ENCODE measurements at places on chromosomes 1 and 21. TPM values are rescaled to one million over a fixed set of nuclear protein-coding genes. Genes with fewer than 3 reads are reported as not detected.

The LMX1A gene
- total RNA-seq: 1.7 TPM

The DISP3 gene
- not detected for total RNA-seq

DNA sequence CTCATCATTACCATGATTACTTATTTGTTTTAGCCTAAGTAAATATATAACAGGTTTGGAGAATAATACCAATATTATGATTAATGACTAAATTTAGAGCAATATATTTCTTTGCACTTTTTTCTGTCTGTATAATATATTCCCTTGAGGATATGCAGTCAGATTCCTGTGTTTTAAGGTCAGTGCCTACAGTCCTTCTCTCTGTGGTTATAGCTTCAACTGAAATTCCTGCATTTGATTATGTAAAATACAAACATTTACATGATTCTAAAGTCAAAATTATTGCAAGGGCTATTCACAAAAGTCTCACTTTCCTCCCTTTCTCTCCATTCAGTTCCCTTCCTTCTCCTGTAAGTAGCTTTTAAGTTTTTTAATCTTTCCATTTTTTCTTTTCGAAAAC, 142.9 kb upstream of the COL6A1 start:
- H3K27me3 ChIP-seq: no peaks in the 10 kb centered on the region
- no peak for DNase-seq
- H3K27ac ChIP-seq: no peak overlapping the region
- H3K4me3 ChIP-seq: no peak overlapping the region

DNA sequence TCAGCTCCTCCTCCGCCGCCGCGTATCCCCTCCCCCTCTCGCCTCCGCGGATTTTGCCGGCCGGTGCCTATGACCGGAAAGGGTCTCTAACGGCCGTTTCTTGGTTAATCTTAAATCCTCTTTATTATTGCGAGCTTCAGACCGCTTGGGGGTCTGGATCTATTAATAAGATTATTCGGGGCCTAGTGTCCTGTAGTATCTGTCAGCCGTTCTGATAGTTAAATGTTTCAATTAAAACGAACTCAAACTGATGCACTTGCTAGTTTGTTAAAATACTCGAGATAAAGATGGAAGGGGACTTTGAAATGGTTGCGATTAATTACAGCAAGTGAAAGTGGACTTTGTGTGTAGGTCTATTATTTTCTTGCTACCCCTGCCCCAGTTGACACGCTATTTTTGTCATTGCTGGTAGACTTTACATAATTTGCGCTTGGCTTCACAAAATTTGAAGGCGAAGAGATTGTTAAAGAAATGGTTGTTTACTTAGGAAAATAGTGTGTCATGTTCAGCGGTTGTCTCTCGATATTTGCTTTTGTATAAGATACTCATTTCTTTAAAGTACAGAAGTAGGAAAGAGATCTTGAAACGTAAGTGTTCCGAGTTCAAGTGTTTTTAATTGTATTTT, 779 bp downstream of the SON start:
- peak overlapping the region; percentile 98 for H3K27ac ChIP-seq
- no peak for DNase-seq
- H3K4me1 ChIP-seq: no peaks in the 10 kb centered on the region
- peak overlapping the region; percentile 79 for H3K4me3 ChIP-seq

DNA sequence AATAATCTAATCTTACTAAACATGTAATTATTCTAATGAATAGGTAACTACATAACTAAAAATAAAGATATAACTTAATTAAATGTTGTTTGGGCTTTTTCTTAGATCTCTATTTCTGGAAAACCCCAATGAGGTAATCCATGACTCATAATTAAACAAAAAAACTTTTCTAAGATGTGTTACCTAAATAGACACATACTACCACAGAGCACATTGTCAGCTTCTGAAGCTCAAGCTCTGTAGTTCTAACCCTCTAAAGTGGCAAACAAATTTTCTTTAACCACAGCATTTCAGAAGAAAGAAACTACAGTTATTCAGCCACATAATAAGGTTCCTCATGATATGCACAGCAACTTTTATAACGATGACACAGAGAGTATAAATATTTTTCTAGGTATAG, 4.2 kb downstream of the OR6K3 start:
- no peaks in the 10 kb centered on the region for H3K27me3 ChIP-seq
- no peak overlapping the region for H3K4me3 ChIP-seq

GRCh38 chr21:35368326-35368725, 319.2 kb upstream of the RUNX1 start:
- no peaks in the 10 kb centered on the region for H3K27me3 ChIP-seq
- H3K4me1 ChIP-seq: no peaks in the 10 kb centered on the region
- no peaks in the 10 kb centered on the region for H3K36me3 ChIP-seq
- no peak overlapping the region for H3K27ac ChIP-seq

DNA sequence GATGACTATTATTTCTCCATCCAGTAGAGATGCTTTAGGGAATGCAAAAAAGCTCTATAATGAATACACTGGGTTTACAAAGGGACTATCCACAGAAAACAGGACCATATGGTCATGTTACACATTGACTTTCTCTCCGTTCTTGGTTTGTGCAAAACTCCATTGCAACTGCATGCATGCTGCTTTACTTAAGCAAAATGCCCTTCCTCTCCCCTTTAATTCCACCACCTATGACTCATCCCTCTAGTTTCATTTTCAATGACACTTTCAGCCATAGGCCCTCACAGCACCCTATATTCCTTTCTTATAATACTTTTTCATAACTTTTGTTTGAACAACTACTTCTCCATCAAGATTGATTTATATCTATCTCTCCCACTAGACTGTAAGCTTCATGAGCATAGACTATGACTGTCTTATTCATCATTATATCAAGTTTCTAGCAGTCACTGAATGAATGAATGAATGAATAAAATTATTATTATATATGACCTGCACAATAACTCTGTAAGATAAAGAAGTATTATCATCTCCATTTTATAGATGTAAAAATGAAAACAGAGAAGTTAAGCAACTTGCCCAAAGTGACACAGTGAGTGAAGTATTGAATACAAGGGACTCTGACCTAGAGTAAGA, 248.9 kb downstream of the PLPP3 start:
- H3K4me1 ChIP-seq: no peaks in the 10 kb centered on the region
- H3K27ac ChIP-seq: no peak overlapping the region
- no peak for DNase-seq
- no peaks in the 10 kb centered on the region for H3K36me3 ChIP-seq

DNA sequence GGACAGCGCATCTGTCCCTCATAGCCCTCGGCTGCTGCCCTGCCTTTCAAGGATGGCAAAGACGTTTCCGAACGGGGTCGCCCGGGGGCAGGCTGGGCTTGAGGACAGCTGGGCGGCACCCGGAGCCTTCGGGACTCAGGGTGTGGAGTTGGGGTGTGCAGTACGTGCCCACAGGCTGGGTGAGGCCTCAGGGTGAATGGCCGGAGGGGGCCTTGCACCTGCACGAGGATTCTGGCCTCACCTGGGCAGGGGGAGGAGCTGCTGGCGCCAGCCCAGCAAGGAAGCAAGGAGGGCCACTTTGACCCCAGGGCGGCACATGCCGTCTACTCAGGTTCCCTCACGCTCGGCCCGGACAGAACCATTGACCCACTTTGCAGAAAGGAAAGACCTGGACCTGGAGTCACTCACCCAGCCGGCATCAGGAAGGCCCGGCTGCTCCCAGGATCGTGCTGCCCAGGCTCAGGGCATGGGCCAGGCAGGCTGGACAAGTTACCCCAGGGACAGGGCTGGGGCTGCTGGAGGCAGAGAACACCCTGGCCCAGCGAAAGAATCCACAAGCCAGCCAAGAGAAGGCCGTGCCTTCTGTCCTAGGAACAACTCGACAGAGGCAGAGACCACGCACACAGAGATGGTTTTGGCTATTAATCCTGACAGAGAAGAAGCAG, 65.1 kb upstream of the TTC34 start:
- H3K4me3 ChIP-seq: no peak overlapping the region
- no peak overlapping the region for H3K27ac ChIP-seq
- H3K36me3 ChIP-seq: no peaks in the 10 kb centered on the region

GRCh38 chr1:7427605-7428300, 343.3 kb upstream of the VAMP3 start:
- no peak overlapping the region for H3K27ac ChIP-seq
- DNase-seq: no peak
- H3K27me3 ChIP-seq: no peaks in the 10 kb centered on the region
- no peaks in the 10 kb centered on the region for H3K4me1 ChIP-seq

DNA sequence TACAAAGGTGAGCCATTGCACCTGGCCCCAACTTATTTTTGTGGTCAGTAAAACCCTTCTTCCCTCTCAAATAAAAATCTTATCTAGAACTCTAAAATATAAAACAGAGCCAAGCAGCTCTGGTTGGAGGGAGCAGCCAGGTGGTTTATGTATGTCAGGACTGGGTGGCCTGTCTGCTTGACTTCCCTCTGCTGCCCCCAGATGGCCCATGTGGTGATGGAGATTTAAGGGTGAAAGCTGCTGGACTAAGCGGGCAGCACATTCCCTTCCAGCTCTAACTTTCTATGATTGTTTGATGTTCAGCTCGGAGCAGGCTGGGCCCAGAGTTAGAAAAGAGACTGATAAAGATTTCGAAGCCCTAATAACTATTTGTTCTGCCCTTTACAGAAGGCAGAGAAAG, 11.9 kb upstream of the PAQR6 start:
- H3K27ac ChIP-seq: no peak overlapping the region
- no peak for DNase-seq
- no peaks in the 10 kb centered on the region for H3K27me3 ChIP-seq
- no peaks in the 10 kb centered on the region for H3K4me1 ChIP-seq
- H3K36me3 ChIP-seq: peaks cover 82% of the 10 kb centered on the region
- no peak overlapping the region for H3K4me3 ChIP-seq

- no peaks in the 10 kb centered on the region for H3K4me1 ChIP-seq
- H3K4me3 ChIP-seq: no peak overlapping the region
- no peaks in the 10 kb centered on the region for H3K27me3 ChIP-seq
- peak overlapping the region; percentile 27 for H3K27ac ChIP-seq
- no peak for DNase-seq
These were observed 228.6 kb downstream of the COP1 start for GRCh38 chr1:175978476-175978875.

DNA sequence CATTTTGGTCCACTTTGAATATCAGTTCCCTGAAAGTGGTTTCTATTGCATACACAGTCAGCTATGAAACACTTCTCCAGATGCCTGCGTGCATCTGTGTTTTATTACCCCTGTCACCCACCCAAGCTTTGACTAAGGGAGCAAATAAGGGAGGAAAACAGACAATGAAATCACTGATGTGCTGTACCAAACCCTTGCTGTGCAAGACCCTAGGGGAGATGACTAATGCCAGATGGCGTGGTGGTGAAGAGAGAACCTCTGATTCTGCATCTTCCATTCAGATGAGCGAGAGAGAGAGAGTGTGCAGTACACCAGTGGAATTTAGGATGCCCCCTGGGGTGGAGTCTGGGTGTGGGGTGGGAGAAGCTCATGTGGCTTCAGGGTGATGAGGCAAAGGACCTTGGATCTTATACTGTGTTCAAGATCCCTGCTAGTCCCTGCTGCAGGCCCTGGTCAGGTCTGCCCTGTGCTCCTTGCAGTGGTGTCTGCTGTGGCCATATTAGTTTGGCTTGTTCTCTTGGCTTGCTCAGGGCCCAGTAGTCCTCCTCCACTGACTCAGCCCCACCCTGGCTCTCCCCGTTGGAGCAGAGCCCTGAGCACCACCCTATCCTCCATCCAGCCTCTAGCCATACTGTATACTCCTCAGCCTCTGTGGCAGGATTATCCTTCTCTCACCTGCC, 18.5 kb downstream of the CLCA1 start:
- H3K4me3 ChIP-seq: no peak overlapping the region
- no peaks in the 10 kb centered on the region for H3K27me3 ChIP-seq
- H3K27ac ChIP-seq: no peak overlapping the region
- DNase-seq: no peak
- no peaks in the 10 kb centered on the region for H3K36me3 ChIP-seq
- no peaks in the 10 kb centered on the region for H3K4me1 ChIP-seq

GRCh38 chr1:27773826-27774445, 917 bp downstream of the STX12 start:
- H3K27me3 ChIP-seq: no peaks in the 10 kb centered on the region
- peak overlapping the region; percentile 91 for H3K4me3 ChIP-seq
- peaks cover 4% of the 10 kb centered on the region for H3K36me3 ChIP-seq
- DNase-seq: no peak
- H3K27ac ChIP-seq: peak overlapping the region; percentile 96
- peaks cover 24% of the 10 kb centered on the region for H3K4me1 ChIP-seq

- no peaks in the 10 kb centered on the region for H3K4me1 ChIP-seq
- DNase-seq: no peak
- no peaks in the 10 kb centered on the region for H3K36me3 ChIP-seq
- H3K4me3 ChIP-seq: no peak overlapping the region
- no peaks in the 10 kb centered on the region for H3K27me3 ChIP-seq
These were observed 12.7 kb upstream of the TRAF3IP3 start for GRCh38 chr1:209743145-209743482.

DNA sequence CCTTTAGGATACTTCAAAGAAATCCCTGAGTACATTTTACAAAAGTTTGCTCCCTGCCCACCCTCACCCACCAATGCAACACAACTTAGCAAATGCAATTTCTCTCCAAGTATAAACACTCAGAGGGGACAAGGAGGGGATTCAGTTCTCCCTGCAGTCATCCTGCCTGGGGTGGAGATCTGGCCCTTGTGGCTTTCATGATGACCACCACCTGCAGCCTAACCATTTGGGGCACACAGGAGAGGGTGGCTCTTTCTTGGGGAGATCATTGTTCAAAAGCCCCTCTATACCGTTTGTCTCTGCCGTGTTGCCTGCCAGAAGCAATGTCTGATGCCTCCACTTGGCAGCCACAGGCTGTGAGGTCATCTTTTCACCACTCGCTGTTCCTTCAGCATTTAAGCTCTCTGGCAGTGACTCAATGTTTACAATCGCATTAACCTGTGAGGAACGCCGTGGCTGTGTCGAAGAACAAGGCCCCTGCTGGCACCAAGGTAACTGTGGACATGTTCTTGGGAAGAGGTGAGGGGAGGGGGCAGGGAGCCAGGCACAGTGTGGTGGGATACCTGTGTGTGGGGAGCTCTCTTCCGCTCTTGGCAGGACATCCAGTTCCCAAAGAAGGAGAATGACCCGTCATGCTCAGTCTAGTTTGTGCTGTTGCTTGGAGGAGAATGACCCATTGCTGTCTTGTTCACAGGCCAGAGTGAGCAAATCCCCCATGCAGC, 103.9 kb upstream of the DUSP10 start:
- no peaks in the 10 kb centered on the region for H3K4me1 ChIP-seq
- no peaks in the 10 kb centered on the region for H3K36me3 ChIP-seq
- no peak overlapping the region for H3K27ac ChIP-seq
- H3K4me3 ChIP-seq: no peak overlapping the region
- DNase-seq: no peak
